Ureter (tissue), 1 donor: ENCODE measurements at places on chromosomes 3 and 15.

- DNase-seq, result no peak
Observed at GRCh38 chr3:128524374-128525299, 31.6 kb upstream of the GATA2 start.

DNA sequence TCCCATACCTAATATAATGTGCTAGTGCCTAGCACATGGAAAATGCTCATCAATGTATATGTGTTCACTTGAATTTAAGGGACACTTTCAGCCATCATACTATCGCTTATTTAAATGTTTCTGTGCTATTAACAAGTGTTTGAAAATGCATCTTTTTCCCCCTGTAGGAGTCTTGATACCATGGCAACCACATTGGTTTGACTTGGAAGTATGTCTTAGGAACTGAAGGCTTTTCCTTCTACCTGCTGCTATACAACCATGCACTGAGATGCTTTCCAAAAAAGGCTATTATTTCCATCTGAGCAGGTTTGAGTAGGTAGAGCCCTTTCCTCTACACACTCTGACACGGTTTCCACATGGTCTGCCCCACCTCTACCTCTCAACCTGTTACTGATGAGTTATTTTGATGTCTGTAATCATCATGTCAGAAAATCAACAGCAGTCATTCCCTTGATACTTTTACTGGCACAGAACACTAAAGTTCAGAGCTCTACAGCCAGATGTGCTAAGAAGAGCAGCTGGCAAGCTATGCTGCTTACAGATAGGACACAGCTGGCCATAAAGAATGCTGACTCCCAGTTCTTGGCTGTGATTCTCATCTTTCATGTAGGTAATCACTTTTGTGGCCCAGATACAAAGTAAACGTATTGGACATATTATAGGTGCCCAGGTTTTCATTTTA is 59.3 kb downstream of the RYR3 start:
- DNase-seq, result no peak

DNA sequence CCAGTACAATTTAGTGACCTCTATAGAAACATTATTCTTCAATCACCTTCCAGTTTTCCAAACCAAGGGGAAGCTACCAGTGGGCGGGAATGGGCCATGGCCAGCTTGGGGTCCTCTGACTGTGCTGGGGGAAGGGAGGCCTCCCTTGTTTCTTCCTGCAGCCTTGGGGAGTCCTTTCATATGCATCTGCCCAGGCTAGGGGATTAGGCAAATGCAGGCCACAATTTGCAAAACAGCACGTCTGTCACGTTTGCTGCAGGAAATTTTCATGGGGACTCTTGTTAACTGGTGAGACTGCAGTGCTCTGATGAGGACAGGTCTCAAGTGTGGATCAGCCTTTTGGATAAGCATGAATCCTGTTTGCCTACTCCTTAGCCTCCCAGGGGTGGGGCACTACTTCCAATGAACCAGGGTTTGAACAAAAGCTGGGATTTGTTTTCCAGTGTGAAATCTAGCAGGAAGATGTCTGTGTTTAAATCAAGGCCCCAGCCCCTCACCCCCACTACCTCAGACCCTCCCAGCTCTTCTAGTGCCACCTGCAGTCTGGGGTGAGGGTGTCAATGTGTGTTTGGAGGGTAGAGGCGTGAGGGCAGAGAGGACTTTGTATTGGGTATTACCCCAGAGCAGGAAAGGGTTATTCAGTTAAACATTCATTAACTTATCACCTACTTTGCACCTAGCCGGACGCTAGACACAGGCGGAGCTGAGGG is 219.9 kb downstream of the OPA1 start:
- DNase-seq, result peak; percentile 34

DNA sequence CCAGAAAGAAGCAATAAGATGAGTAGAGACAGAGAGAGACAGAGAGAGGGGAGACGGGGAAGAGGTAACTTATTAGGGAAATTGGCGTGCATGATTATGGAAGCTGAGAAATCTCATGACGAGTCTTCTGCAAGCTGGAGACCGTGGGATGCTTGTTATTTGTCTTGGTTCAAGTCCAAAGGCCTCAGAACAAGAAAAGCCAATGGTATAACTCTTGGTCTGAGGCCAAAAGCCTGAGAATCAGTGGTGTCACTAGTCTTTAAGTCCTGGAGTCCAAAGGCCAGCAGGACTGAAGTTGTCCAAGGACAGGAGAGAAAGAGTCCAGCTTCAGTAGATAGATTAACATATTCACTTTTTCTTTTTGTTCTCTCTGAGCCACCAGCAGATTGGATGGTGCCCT is 613.6 kb downstream of the CADM2 start:
- DNase-seq, result no peak

GRCh38 chr15:70687482-70687881 is 75.9 kb downstream of the UACA start:
- no peak for DNase-seq
